ENCODE measurements at places on chromosomes 2 and 18.

- no peak for DNase-seq
These were observed 227.6 kb downstream of the ASXL3 start for GRCh38 chr18:33805592-33805991.

DNA sequence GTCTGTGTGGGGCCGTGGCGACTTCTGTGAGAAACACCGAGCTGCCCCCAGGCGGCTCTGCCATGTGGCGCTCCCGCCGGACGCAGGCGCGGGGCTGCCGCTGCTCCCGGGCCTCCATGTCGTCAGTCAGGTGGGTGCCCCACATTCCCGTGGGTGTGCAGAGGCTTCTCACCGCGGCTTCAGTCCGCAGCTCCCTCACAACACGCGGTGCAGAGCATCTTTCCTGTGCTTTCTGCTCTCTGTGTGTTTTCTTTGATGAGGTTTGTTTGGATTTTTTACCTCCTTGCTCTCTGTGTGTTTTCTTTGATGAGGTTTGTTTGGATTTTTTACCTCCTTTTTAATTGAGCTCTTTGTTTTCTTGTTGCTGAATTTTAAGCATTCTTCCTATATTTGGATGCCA lies 13.0 kb downstream of the AQP12A start:
- no peak for DNase-seq

GRCh38 chr2:120222186-120223033 lies 790 bp downstream of the TMEM185B start:
- no peak for DNase-seq

- DNase-seq: no peak
These were observed 69.3 kb upstream of the MCFD2 start for GRCh38 chr2:46984642-46985476.

DNA sequence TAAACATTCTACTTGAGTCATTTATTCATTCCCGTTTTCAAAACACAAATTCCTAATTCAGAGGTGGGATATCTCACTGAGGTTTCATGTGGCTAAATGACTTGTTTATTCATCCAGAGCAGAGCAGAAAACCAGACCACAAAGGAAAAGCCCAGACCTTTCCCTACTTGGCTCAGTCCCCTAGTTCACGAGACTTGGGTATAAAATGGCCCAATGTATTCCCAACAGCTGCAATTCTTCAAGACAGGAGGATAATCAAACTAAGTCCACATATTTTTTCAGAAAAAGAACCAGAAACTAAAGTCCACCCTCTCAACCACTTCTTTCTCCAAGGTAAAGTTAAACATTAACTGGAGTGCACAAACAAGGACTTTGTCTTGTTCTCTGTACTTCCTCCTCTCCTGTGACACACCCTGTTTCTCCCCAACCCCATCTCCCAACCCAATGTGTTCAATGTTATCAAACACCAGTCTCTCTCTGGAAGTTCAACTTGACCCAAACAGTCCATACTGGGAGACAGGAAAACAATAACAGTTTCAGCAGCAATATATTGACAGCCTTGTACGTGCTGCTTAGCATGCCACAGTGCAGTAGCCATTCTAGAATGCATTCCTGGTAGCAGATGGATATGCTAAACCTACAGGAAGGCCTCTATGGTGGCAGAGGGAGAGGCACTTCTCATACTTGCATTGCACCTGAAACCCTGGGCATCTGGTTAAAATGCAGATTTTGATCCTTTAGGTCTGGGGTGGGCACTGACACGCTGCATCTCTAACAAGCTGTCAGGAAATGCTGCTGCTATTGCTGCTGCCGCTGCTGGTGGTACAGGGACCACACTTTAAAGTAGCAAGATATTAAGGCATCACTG lies 110.7 kb downstream of the INO80D start:
- no peak for DNase-seq

DNA sequence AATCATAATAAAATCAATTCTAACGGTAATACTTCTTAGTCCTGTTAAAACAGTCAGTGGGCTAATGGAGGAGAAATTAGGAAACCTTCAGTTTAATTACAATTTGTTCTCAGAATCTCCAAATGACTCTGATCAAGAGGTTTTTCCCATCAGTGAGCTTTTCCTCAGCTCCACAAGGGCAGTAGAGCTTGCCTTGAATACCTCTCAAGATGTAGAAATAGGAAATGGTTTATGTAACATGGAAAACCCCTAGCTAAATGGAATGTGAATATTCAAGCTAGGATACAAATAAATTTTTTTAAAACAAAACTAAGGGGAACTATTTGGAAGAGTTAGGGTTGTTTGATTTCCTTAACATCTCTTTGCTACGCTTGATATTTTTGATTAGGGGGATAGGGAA lies 87.5 kb downstream of the PLEKHM3 start:
- DNase-seq: no peak

GRCh38 chr2:149692961-149693396 lies 105.4 kb upstream of the MMADHC start:
- no peak for DNase-seq

DNA sequence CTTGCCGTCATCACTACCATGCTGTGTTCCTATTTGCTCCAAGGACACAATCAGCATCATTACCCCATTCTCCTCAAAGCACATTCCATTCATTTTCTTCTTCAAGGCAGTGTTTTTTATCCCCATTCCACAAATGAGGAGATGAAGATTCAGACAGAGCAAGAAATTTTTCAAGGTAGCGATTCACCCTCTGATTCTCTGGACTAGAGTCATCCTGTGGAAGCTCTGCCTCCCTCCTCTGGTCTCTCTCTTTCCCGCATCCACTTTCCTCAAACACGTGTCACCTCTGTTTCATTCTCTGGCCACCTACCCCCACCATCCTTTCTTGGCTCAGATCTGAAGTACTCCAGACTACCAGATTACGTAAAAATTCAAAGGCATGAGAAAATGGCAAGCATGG lies 297.9 kb downstream of the SOX11 start:
- DNase-seq: no peak

DNA sequence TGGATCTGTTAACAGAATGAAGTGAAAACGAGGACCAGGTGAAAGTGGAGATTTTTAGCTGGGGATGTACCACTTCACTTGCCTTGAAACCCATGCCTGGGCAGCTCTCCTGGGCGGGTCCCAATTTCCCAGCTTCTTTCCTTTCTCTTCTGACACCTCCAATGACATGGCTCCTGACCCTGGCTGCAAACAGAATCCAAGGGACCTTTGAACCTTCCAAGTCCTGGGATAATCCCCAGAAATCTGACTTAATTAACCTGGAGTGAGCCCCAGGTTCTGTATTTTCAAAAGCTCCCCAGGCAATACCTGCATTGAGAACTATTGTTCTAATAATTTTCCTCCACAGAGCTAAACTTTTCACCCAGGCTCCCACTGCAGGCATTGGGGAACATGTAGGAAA lies 495.9 kb downstream of the CNTNAP5 start:
- no peak for DNase-seq

- DNase-seq: no peak
These were observed 103.9 kb upstream of the FHL2 start for GRCh38 chr2:105502625-105503334.

GRCh38 chr2:207883002-207883780 lies 113.5 kb upstream of the FZD5 start:
- no peak for DNase-seq

- no peak for DNase-seq
These were observed 222.6 kb upstream of the RND3 start for GRCh38 chr2:150710041-150710440.

GRCh38 chr2:202149155-202149762 lies 76.2 kb downstream of the KIAA2012 start:
- no peak for DNase-seq

- DNase-seq: no peak
These were observed 11.5 kb downstream of the GNLY start for GRCh38 chr2:85705680-85706039.

DNA sequence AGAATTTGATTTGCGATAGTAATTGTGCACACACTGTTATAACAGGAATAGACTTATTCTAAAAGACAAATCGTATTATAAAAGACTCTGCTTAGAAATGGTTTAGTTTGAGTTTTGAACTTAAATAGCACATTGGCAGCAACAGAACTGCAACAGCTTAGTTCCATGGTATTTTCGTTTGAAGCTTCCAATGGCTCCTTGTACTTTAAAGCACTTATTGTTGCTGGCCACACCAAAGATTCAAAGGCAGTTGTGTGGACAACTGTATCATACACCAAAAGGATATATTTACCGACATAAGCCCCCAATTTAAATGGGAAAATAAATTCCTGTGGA lies 627 bp downstream of the WIPF1 start:
- no peak for DNase-seq

- no peak for DNase-seq
These were observed 243.7 kb downstream of the TDRD15 start for GRCh38 chr2:21367421-21367820.

DNA sequence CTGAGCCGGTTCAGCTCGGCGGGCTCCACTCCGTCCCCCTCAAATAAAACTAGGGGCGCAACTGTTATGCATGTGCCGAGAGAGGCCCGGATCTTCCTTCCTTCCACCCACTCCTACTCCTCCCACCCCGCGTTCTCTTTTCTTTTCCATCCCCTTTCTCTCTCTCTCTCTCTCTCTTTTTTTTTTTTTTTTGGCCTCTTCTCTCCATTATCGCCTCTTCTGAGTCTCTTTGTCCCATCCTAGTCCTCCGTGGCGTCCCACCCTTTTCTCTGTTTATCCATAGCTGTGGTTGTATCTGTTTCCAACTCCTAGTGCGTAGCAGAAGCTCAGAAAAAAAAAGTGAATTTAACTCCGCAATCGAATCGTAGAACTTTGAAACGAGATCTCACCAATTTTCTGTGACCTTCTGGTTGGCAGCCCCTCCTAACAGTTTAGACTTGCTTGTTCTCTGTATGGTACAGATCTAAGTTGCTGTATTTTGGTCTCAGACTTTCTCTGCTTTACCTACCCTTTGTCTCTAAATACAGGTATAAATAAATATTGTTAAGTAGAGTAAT lies 3.6 kb downstream of the RAX start:
- no peak for DNase-seq

- DNase-seq: no peak
These were observed 238.5 kb downstream of the WDR7 start for GRCh38 chr18:56889621-56890020.

- no peak for DNase-seq
These were observed 95.1 kb upstream of the RFX8 start for GRCh38 chr2:101569886-101570520.

DNA sequence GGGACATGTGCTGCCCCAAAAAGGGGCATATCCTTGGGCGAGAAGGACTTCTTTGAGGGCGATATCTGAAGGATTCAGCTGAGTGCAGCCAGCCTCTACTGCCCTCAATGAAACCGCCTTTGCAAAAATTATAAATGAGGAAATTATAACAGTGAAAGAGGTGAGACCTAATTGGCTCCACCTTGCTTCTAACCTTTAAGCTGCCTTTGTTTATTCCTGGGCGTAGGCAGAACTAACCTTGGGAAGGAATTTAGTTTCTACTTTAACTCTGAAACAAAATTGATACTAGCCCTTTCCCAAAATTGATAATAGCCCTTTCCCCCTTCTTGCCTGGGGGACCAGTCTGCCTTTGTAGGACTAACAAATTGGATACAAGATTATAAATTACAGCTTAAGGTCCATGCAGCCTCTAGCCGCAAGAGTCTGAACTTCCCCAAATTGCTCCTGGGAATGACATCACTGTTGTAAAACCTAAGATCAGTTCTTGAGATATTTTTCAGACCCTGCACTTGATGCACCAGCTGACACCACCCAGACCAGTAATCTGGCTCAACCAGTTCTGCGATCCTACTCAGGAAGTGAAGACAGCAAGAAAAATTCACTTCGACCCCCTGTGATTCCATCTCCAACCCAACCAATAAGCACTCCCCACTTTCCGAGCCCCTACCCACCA lies 36.0 kb upstream of the ASAP2 start:
- no peak for DNase-seq

DNA sequence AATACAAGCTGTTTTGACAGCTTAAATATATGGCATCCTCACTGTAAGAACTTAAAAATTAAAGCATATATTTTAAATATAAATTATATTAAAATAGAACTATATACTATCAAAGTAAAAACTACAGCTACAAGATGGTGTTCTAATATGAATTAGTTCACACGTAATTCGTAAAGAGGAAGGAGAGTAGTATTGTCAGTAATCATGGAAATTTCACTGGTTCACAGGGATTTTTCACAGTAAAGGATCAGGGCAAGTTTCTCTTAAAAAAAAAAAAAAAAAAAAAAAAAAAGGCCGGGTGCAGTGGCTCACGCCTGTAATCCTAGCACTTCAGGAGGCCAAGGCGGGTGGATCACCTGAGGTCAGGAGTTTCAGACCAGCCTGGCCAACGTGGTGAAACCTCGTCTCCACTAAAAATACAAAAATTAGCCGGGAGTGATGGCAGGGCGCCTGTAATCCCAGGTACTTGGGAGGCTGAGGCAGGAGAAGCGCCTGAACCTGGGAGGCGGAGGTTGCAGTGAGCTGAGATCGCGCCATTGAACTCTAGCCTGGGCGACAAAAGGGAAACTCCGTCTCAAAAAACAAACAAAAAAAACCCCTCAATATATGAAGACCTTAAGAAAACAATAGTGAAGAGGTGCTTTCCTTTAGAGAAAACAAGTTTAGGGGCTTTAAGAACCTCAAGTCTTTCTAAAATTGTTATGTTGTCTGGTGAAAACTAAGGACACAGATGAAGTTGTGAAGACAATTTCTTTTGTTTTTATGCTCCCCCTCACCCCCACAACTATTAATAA lies 32.5 kb downstream of the PNO1 start:
- DNase-seq: no peak

DNA sequence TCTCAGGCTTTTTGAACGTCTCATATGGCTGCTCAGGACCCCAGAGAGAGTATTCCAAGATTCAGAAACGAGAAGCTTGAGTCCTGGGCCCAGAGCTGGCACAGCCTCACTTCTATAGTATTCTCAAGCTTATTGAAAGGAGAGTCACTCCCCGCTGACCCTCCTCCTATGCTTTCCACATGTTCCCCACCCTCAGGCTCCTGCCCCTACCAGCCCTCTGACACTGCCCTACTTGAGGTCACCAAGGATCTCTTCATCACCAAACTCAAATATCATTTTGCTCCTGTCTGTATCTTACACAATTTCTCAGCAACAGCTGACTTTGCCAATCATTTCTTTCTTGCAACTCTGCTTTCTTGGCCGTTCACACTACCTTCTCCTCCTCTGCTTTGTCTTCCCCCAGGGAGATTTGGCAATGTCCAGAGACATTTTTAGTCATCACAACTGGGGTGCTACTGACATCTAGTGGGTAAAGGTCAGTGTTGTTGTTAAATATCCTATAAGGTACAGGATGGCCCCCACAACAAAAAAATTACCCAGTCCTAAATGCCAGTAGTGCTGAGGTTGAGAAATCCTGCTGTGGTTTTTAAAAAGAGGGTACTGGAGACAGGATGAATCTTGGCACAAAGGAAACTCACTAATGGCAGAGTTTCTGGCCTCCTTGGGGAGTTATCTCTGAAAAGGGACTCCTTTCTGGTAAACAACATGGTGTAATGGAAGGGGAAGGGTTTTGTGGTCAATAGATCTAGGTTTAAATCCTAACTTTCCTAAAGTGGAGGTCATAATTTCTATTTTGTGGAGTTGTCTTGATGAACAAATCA lies 26.9 kb upstream of the INSIG2 start:
- DNase-seq: no peak

GRCh38 chr2:151637271-151637781 lies 97.0 kb downstream of the NEB start:
- no peak for DNase-seq

- DNase-seq: no peak
These were observed 53.8 kb downstream of the PRKCE start for GRCh38 chr2:45705233-45705632.

GRCh38 chr2:198776616-198777406 lies 680.9 kb downstream of the SATB2 start:
- no peak for DNase-seq

- no peak for DNase-seq
These were observed 69.8 kb upstream of the TANK start for GRCh38 chr2:161090411-161090810.
